ENCODE measurements at places on chromosomes 7 and 10.

DNA sequence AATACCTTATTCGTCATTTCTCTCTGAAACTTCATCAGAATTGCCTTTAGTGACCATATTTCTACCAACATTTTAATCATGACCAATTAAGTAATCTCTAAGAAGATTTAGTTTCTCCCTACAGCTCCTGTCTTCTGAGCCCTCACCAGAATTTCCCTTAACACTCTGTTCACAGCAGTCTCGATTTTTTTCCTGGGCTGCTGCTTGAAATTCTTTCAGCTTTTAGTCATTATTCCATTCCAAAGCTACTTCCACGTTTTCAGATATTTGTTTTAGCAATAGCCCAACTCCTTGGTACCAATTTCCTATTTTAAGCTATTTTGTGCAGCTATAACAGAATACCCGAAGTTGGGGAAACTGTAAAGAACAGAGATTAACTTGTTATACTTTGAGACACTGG is 192.4 kb upstream of the DKK1 start:
- peaks cover 5% of the 10 kb centered on the region for H3K4me1 ChIP-seq
- H3K27ac ChIP-seq, result no peak overlapping the region
- no peak overlapping the region for H3K4me3 ChIP-seq
- no peaks in the 10 kb centered on the region for H3K36me3 ChIP-seq

GRCh38 chr7:119900996-119901672 is 371.8 kb upstream of the KCND2 start:
- H3K36me3 ChIP-seq, result no peaks in the 10 kb centered on the region
- H3K4me1 ChIP-seq, result no peaks in the 10 kb centered on the region
- no peak overlapping the region for H3K4me3 ChIP-seq
- no peaks in the 10 kb centered on the region for H3K27me3 ChIP-seq

DNA sequence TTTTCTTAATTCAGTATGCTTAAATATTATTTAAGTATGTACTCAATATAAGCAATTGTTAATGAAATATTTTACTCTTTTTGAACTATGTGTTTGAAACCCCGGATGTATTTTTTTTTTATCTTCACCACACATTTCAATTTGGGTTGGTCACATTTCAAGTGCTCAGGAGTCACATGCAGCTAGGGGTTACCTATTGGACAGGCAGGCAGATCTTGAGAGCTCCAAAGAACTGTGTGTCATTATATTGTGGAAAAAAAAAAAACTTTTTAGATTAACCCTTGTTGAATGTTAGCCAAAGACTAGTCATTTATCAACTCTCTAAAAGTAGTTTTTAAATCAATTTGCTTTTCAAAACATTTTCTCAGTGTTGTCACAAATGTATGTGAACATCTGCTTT is 37.2 kb downstream of the IKZF1 start:
- no peak overlapping the region for H3K4me3 ChIP-seq
- no peaks in the 10 kb centered on the region for H3K27me3 ChIP-seq
- peaks cover 8% of the 10 kb centered on the region for H3K4me1 ChIP-seq
- H3K27ac ChIP-seq, result no peak overlapping the region
- no peaks in the 10 kb centered on the region for H3K36me3 ChIP-seq

DNA sequence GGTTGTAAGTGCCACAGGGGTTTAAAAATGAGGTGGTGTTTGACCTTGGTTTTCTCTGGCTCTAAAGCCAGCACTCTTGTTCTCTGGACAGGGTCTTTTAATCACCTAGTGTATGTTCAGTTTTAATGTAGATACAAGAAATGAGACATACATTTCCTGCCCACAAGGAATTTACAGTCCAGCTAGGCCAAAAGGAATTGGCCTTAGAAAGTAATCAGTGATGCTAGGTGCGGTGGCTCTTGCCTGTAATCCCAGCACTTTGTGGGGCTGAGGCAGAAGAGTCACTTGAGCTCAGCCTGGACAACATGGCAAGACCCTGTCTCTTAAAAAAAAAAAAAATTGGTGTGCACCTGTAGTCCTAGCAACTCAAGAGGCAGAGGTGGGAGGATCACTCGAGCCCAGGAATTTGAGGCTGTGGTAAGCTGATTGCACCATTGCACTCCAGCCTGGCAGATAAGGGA is 100.2 kb downstream of the LRMDA start:
- H3K4me1 ChIP-seq, result peaks cover 76% of the 10 kb centered on the region
- H3K4me3 ChIP-seq, result no peak overlapping the region
- DNase-seq, result no peak
- H3K27ac ChIP-seq, result peak overlapping the region; percentile 92
- H3K36me3 ChIP-seq, result peaks cover 14% of the 10 kb centered on the region

GRCh38 chr10:49512121-49512809 is 26.7 kb downstream of the ERCC6 start:
- H3K4me3 ChIP-seq, result no peak overlapping the region
- peaks cover 5% of the 10 kb centered on the region for H3K4me1 ChIP-seq
- H3K36me3 ChIP-seq, result no peaks in the 10 kb centered on the region
- H3K27me3 ChIP-seq, result no peaks in the 10 kb centered on the region
- H3K27ac ChIP-seq, result no peak overlapping the region

- H3K27ac ChIP-seq, result no peak overlapping the region
- H3K27me3 ChIP-seq, result no peaks in the 10 kb centered on the region
- H3K4me3 ChIP-seq, result no peak overlapping the region
- H3K36me3 ChIP-seq, result no peaks in the 10 kb centered on the region
Measured at GRCh38 chr7:20164425-20165145, 52.6 kb downstream of the MACC1 start.

- H3K4me3 ChIP-seq, result no peak overlapping the region
- no peak for DNase-seq
- H3K27ac ChIP-seq, result no peak overlapping the region
Measured at GRCh38 chr10:84588971-84589370, 260.6 kb downstream of the CCSER2 start.

- H3K36me3 ChIP-seq, result no peaks in the 10 kb centered on the region
- no peak for DNase-seq
- no peak overlapping the region for H3K27ac ChIP-seq
- H3K4me1 ChIP-seq, result no peaks in the 10 kb centered on the region
- peaks cover 25% of the 10 kb centered on the region for H3K27me3 ChIP-seq
- H3K4me3 ChIP-seq, result no peak overlapping the region
Measured at GRCh38 chr7:24279512-24279911, 4.5 kb upstream of the NPY start.

DNA sequence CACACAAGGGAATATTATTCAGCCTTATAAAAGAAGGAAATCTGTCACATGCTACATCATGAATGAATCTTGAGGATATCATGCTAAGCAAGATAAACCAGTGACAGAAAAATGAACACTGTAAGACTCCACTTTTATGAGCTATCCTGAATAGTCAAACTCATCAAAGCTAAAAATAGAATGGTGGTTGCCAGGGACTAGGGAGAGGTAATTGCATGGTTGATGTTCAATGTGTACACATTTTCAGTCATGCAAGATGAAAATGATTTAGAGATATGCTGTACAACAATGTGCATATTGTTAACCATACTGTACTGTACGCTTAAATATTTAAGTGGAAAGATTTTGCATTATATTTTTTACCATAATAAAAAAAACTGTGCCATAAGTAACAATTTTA is 1349.1 kb downstream of the XPNPEP1 start:
- no peaks in the 10 kb centered on the region for H3K4me1 ChIP-seq
- DNase-seq, result no peak
- peaks cover 6% of the 10 kb centered on the region for H3K27me3 ChIP-seq
- no peak overlapping the region for H3K27ac ChIP-seq
- no peaks in the 10 kb centered on the region for H3K36me3 ChIP-seq
- no peak overlapping the region for H3K4me3 ChIP-seq

DNA sequence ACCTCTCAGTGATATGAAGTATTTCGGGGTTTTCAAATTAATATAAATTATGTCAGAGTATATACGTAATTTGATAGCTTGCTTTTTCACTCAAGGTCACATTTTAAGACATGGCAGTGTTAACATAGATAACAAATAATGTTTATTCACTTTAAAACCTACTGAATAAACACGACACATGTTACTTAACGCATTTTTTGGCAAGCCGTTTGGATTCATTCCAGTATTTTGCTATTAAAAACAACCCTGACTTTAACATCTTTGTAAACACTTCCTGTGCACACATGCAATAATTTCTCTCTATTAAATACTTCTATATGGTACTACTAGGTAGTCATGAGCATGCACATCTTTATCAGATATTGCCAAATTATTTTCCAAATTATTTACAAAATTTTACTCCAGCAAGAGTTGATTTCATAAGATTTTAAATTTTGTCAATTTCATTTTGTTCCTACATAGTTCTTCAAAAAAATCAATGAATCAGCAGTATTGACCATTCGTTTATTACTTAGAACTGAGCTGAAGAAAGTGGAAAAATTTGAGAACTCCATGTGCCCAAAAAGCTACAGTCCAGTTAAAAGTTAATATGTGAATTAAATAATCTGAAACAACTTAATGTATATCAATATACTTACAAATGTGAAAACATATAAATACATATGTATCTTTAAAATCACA is 26.8 kb upstream of the THSD7A start:
- H3K27me3 ChIP-seq, result peaks cover 3% of the 10 kb centered on the region
- H3K4me1 ChIP-seq, result no peaks in the 10 kb centered on the region
- H3K4me3 ChIP-seq, result no peak overlapping the region

DNA sequence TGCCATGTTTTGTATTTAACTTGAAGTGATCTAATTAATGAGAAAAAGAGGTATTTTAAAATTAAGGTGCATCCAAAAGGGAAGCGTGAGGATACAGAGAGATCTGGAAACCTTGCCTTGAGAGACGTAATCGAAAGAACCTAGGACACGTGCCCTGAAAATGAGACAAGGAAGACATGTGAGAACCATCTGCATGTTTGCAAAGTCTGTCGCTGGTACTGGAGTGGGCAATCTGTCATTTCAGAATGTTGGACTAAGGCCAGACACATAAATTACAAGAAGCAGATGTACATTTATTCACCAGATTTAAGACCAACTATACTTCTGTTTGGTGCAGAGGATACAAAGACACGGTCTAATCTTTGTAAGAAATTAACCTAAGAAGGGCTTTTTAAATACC is 9.2 kb downstream of the AGR2 start:
- DNase-seq, result no peak
- peaks cover 8% of the 10 kb centered on the region for H3K4me1 ChIP-seq
- H3K36me3 ChIP-seq, result peaks cover 6% of the 10 kb centered on the region
- no peak overlapping the region for H3K4me3 ChIP-seq
- no peak overlapping the region for H3K27ac ChIP-seq
- peaks cover 4% of the 10 kb centered on the region for H3K27me3 ChIP-seq

DNA sequence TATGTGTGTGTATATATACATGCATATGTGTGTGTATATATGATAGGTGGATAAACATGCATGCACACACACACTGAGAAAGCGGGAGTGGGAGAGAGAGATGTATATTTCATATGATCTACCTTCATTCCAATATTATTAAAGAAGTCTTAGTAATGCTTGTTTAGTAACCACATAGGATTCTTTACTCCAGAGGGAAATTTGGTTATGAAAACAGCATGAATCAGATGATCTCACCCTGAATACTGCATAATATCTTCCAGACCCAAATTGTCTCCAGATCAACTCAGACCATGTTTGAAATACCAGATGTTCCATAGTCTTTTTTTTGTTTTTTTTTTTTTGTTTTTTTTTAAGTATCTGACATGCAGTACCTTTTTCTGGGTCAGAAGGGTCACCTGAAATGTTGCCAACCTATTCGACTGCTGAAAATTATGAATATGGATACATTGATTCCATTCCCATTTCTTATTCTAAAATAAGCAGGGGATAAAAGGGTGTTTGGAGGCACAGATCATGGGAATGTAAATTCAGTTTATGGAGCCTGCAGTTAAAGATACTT is 17.4 kb downstream of the TES start:
- no peak overlapping the region for H3K27ac ChIP-seq
- no peak overlapping the region for H3K4me3 ChIP-seq

DNA sequence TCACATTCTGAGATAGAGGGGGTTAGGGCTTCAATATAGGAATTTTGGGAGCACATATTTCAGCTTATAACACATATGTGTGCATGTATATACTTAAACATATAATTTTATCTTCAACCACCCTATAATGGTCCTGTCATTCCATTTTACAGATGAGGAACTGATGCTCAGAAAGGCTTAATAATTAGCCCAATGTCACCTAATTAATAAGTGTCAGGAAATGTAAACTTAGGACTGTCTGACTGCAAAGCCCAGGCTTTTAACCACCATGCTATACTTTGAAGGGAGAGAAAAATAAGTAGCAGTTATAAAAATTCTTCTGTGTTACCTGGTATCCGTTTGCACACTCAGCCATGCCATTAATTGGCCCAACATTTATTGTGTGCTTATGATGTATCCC is 172.6 kb downstream of the SKIDA1 start:
- H3K27me3 ChIP-seq, result peaks cover 3% of the 10 kb centered on the region
- DNase-seq, result no peak
- H3K4me1 ChIP-seq, result peaks cover 20% of the 10 kb centered on the region
- no peaks in the 10 kb centered on the region for H3K36me3 ChIP-seq
- no peak overlapping the region for H3K27ac ChIP-seq

DNA sequence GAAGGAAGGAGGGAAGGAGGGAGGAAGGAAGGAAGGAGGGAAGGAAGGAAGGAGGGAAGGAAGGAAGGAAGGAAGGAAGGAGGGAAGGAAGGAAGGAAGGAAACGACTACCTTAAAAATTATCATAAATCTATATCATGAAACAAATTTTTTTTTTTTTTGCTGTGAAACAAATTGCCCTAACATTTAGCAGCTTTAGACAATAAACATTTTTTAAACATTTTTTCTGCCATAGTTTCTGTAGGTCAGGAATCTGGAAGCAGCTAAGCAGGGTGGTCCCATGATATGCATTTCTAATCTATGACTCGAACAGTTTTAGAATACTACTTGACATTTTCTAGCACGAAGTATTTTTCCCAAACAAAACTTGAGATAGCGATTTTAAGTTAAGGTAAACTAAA is 42.9 kb upstream of the TSPAN13 start:
- no peak for DNase-seq
- no peak overlapping the region for H3K4me3 ChIP-seq
- peaks cover 47% of the 10 kb centered on the region for H3K36me3 ChIP-seq
- H3K27ac ChIP-seq, result no peak overlapping the region

DNA sequence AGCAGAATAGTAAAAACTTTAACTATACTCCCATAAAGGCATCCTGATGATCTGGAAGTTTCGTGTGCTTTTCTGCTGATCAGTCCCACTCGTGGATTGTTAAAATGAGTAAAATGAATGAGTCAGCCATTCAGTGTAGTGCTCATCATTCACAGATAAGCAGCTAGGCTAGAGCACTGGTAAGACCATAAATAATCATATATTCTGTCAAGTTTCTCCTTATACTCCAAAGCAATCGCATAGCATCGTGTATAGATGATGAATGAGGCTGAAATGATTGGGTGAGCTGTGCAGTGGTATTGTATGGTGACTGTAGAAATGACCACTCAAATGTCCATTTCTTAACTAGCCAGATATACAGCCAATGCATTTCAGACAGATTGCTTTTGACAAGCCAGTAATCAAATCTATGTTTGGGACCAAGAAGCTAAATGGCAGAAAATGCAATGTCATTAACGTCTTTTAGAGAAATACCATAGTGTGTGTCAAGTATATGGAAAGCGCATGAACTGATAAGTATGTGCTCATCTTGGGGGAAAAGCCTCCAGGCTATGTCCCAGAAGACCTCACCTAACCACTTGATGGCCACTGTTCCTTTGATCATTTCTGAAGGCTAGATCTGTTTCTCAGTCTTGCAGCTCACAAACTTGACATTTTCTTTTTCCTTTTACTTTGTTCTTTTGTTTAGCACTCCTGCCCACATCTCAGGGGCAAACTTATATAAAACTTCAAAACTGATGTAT is 227.2 kb upstream of the FAM3C start:
- no peak overlapping the region for H3K27ac ChIP-seq
- H3K27me3 ChIP-seq, result no peaks in the 10 kb centered on the region
- no peak overlapping the region for H3K4me3 ChIP-seq
- no peaks in the 10 kb centered on the region for H3K4me1 ChIP-seq

Measured in nephron progenitor cell (in vitro differentiated cells).